Dorsolateral prefrontal cortex (tissue), 122 donors: ENCODE measurements at places on chromosomes 5 and 9. TPM values are rescaled to one million over a fixed set of nuclear protein-coding genes. Genes with fewer than 3 reads are reported as not detected.

SARDH gene
- 3.1 TPM for total RNA-seq

TAF11L5 gene
- 1.3 TPM for total RNA-seq

INSYN2B gene
- total RNA-seq = 10.6 TPM

WDR31 gene
- total RNA-seq = 6.4 TPM

SLC46A2 gene
- 1.0 TPM for total RNA-seq

FOXD4L6 gene
- total RNA-seq = 2.1 TPM

SYK gene
- 6.6 TPM for total RNA-seq
